ENCODE measurements at places on chromosomes 3 and 15.

DNA sequence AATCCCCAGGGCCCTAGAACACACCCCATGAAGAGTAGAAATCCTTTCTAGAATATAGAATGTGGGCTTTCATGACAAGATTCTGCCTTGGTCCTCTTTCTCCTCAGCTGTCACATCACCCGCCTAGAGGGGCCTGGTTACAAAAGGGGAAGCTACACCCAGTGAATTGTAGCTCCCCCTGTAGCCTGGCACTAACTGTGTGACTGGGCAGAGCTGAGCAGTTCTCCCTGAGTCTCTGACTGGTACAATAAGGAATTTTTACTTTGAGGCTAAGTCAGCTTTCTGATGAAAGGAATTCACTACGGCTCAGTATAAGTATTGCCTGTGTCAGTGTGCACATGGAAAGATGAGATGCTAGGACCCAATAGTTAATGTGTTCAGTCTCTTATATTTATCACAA, 28.7 kb upstream of the ZNF148 start:
- DNase-seq: peak; percentile 37

DNA sequence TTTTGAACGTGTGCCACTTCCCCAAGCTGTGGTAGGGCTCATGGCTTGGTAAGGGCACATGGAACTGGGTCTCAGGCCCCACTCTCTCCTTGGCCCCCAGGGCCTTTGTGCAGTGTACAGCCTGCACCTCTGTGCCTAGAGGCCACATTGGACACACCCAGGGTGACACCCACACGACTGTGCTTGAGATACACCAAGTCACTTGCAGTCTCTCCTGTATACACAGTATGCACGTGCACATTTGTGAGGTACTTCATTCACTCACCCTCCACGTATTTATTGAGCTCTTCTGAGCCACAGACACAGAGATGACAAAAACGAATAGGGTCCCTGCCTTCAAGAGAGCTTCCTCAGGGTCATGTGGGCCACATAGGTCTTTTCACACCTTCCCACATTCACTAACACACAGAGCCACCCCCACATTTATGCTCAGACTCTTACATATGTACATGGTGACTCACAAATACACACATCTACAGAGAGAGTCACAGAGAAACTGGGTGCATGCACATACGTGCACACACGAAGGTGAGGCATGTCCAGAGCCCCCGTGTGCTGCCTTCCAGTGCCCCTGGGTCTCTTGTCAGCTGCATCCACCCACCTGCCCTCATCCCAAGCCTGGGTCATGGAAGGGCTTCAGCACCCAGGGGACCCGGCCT, 9.8 kb upstream of the TMEM115 start:
- DNase-seq: no peak

DNA sequence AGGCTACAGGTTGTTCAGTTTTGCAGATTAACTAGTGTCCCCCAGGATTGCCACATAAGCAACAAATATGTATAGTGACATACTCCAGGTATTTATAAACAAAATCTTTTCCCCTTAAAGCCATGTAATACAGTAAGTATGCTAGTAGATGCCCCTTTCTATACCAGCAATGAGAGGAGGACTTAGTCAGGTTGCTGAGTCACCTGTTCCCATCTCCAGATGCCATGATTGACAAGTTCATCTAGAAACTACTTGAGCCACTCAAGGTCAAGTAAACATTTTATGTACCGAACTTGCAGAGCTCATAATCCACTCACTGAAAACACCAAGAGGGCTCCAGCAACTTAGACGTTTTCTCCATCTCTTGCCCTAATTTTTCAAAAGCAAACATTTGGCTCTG, 18.2 kb downstream of the SLC9A9 start:
- DNase-seq: no peak

DNA sequence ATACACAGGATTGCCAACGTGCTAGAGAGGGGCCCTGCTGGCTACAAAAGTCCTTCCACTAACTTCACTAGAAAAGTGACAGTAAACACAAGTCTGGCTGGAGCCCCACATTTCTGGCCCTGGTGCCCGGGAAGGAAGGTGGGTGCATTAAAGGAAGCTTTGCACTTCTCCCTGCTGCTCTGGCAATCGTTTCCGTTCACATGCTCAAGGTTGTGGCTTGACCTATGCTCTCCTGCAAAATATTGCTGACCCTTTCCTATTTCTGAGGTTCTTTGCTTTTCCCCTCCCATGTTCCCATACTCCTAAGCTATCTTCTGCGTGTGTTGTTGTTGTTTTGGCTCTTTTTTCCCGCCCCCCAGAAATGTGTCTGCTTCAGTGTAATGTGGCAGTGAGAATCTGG, 9.1 kb upstream of the CCR3 start:
- DNase-seq: no peak

DNA sequence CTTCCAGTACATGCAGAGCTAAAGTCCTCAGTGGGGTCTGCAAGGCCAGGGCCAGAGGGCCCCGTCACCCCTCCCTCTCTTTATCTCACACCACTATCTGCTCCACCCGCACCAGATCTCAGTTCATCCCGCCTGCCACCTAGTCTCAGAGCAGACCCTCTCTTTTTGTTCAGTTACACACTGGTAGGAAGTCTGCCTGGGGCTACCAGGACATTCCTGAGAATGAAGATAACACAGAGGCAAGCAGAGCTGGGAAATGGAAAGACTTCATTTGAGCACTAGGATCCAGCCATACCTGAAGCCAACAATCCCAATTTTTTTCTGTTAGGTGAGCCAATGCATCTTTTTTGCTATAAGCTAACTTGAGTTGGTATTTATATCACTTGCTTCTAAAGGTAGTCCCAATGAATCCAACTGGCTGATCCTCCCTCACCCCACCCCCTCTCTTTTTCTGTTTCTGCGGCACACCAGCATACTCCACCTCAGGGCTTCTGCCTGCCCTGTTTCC, 24.5 kb downstream of the ATP2B2 start:
- no peak for DNase-seq

DNA sequence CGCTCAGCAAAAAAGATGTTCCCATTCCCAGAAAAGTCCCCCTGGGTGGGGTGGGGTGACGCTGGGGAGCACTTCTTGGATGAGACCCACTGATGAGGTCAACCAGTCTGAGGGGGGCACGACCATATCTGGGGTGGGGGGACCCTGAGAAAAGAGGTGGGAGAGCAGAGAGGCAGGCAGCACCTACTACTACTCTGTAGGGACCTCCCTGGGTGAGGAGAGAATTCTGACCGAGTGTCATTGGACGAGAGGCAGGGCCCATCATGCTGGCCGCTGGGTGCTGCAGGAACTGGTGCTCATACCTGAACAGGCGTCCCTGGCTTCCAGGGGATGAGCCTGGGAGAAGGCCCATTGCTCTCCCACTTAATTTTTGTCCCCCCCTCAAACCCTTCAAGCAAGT, 158.8 kb downstream of the KLF13 start:
- no peak for DNase-seq

- no peak for DNase-seq
Observed at GRCh38 chr3:152780553-152780952, 54.4 kb upstream of the P2RY1 start.

GRCh38 chr15:63858881-63859280, 25.1 kb upstream of the HERC1 start:
- DNase-seq: no peak

- no peak for DNase-seq
Observed at GRCh38 chr3:146680617-146681016, 75.5 kb upstream of the PLSCR5 start.

DNA sequence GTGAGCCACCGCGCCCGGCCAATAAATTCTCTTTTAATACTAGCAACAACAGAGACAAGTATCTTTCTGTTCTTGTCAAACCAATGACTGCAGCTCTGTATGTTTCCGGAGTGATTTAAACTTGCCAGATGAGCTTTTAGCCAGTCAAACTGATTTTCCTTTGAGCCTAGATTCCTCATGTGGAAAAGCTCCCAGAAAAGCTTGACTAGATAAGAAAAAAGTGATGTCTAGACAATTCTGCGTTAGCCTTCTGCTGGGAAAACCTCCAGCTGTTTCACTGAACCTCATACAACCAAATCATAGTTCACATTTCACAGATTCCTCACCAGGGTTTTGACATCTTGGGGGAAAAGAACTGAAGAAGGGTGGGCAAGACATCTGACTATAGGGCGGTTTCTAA, 78.6 kb downstream of the MAGI1 start:
- peak; percentile 37 for DNase-seq

DNA sequence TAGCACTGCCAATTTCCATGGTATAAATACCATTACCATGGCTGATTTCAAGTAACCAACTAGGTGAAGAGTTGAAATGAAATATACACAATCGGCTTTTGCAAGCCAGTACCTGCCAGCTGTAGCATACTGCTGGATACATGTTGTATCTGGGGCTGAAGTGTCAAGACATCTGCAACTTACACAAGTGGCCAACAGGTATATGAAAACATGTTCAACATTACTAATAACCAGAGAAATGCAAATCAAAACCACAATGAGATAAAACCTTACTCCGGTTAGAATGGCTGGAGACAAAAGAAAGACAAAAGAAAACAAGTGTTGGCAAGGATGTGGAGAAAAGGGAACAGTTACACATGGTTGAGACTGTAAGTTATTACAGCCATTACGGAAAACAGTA, 11.6 kb downstream of the ATOSA start:
- no peak for DNase-seq

DNA sequence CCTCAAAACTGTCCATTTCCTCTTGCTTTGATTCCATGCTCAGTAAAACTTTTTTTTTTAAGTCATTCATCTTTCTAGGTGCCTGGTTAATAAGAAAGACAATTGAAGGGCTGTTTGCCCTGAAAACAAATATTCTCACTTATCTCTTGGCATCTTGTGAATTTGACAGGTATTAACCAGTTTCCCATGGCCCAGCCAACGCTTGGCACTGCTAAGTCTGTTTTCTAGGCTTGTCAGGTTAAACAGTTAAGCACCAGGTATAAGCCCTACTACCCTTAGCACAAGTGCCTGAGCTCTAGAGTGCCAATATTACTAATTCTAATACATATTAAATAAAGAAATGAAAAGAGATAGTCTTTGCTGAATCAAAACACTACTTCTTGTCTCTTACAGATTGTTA, 36.3 kb downstream of the PXK start:
- no peak for DNase-seq

- DNase-seq: no peak
Observed at GRCh38 chr15:71313806-71314205, 198.5 kb downstream of the THSD4 start.

DNA sequence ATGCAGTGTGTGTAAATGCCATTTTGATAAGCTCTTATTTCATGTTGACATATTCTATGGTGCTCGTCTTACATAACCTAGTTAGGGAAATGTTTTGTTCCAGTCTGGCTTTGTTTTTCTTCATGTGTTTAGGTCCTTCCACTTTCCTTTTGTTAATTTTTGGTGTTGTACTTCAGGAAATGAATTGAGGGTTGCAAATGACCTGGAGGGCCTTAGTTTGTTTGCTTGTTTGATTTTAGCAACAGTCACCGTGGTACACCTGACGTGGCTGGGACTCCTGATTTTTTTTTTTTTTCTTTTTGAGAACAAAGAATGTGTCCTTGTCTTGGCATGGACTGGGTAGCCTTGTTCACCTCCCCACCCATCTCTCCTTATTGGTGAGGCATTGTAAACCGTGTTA, 114.8 kb downstream of the IGF1R start:
- no peak for DNase-seq

DNA sequence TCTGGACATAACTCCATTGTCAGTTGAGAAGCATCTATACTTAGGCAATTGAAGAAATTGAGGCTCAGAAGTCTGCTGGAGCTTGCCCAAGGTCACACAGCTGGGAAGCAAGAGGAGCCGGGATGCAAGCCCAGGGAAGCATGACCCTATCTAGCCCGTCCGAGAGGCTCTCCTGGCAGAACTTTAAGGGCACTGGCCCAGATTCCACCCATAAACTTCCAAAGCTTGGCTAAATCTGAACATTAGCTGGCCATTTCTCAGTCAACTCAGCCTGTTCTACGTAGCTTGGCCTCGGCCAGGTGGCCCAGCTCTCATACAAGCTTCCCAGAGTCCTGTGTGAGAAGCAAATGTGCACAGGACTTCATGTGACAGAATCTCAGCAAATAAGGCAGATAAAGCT, 75.8 kb downstream of the LRIG1 start:
- no peak for DNase-seq

DNA sequence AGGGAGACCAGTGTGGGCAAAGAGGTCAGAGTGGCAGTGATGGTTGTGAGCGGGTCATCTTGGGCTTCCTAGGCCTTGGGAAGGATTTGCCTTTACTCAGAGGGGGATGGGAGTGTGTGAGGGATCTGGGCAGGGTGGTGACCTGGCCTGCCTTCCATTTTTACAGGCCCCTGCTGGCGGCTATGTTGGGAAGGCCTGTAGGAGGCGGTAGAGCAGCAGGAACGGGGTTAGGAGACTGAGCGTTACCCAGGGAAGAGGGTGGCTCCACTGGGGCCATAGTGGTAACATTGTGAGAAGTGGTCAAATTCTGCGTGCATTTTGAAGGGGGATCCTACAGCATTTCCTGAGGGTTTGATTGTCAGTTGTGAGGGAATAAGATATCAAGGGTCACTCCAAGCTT, 307.3 kb upstream of the CTDSPL start:
- DNase-seq: no peak

DNA sequence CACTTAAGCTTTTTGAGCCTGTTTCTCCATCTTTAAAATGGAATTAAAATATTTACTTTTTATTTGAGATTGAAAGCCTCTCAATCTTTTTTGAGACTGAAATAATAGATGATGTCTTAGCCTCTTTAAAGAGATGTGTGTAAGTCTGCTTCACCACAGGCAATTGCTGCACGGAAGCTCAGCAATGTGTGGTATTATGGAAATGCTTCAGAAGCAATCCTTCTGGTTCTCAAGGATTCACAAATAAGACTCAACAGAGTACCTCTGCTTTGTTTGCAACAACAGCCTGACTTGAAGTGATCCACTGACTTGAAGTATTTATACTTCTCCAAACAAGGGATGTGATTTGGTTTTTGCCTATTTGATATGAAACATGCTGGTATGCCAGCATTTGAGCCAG, 332.0 kb upstream of the RASGRP1 start:
- no peak for DNase-seq
